NCI-H2107 (cell line): ENCODE measurements at places on chromosomes 12 and 14.

DNA sequence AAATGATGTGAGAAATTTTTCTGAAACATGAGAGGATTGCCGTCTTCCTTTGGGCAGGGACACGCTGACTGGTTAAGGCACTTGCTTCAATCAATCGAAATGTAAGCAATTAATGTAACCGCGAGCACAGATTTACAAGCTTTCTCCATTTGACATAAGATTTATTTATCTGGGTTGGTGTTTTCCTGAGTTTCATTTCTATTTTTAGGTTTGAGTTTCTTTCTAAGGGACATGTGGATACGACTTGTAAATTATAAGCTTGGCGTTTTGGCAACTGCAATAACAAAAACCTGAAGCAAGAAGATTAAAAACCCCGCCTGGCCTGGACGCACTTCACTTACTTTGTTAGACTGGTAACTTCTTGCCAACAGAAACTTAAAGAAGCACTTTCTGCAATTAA, 20.3 kb upstream of the SINHCAF start:
- DNase-seq = no peak

GRCh38 chr12:32104572-32105355, 1.9 kb upstream of the BICD1 start:
- no peak for DNase-seq

GRCh38 chr12:128783129-128783574, 40.6 kb downstream of the SLC15A4 start:
- no peak for DNase-seq

GRCh38 chr14:57749267-57749666, 116.6 kb downstream of the SLC35F4 start:
- no peak for DNase-seq

- peak; percentile 30 for DNase-seq
Measured at GRCh38 chr12:92987362-92987761, 58.3 kb upstream of the EEA1 start.

GRCh38 chr12:8455727-8456360, at the start of gene CLEC6A:
TSS of gene CLEC6A (plus strand) at chr12:8455962. CDS start at chr12:8456112, 150 bp downstream.
- DNase-seq = no peak

DNA sequence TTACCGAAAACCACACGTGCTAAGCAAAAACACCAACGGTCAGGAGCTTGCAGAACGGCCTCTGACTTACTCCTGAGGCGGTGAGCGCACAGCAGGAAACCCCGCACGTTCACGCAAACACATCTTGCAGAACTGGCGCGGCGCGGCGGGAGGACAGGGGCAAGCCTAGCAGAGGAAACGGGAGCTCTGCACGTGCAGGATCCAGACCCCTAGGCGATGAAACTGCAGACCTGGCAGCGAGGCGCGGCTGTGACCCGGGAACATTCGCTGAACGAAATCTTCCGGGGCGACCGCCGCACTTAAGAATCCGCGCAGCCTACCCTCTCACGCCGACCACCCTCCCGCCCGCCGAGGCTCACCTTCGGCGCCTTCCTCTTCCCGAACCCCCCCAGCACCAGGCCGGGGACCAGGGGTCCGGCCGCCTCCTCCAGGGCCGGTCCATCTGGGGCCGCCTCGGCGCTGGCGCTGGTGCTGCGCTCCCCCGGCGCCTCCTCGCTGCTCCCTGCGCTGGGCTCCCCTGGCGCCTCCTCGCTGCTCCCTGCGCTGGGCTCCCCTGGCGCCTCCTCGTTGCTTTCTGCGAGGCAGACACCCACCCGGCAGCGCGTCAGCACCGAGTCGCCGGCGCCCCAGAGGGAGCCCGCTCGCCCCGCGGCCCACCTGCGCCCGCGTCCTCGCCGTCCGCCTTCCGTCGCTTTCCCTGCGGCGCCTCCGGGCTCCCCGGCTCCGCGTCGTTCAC, 615 bp downstream of the DDX51 start:
- no peak for DNase-seq

- DNase-seq = no peak
Measured at GRCh38 chr12:53782093-53782703, 30.4 kb upstream of the CISTR start.

- no peak for DNase-seq
Measured at GRCh38 chr12:76375939-76376338, 27.7 kb upstream of the BBS10 start.

GRCh38 chr12:112973011-112973735, 5.1 kb upstream of the OAS2 start:
- no peak for DNase-seq
